ENCODE measurements at places on chromosomes 2 and 18.

GRCh38 chr18:666177-666576 lies 8.7 kb downstream of the TYMS start:
- no peak for DNase-seq

DNA sequence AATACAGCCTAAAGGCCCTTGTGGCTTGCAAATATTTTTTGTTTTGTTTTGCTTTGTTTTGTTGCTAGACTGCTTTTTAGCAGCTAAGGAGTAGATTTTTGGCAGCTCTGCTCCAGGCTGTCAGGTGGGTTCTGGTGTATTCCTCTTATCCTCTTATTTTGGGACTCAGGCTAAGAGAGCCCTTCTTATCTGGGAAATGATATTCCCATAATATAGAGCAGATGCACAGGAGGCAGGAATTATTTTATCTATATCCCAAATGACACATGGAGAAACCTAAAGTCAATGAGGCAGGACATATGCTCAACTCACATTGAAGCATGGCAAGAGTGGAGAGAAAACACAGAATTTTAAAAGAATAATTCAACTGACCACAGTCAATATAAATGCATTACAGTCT lies 369.6 kb downstream of the RIT2 start:
- no peak for DNase-seq

DNA sequence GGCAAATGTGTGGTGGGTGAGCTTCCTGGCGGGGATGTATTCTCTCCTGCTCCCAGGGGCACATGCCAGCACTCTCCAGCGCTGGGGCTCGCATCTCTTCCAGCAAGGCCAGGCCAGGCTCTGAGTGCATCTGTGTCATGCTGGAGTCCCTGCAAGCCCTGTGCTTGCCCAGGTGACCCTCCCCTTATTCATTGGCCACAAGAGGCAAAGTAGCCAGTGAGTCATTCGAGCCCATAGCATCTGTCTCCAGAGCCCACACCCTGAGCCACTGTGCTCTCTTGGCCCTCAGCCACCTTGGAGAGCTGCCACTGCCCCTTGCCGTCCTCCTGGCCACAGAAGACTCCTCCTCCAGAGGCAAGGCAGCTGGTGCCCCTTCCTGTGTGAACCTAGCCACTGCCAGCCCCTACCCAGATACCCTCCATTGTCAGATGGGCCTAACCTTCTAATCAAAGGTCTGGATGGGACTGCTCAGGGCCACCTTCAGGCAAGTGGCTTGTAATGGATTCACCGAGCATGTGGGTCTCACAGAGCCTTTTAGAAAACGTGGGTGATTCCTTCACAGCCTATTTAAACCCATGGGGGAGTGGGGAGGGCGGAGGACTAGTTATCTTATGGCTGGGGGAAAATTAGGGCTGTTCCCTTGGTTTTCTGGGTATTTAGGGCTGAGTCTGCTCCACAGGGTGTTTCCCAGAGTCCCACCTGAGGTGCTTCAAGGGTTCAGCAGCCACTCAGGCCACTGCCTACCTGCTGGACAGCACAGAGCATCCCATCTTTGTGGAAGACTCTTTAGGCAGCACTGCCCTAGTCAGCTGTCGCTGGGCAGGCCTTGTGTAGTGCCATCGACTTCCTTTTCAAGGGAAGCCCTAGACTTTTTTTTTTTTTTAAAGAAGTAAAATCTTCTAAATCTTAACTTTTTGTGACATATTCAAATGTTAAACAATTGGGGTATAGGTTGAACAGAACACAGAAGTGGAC lies 137.4 kb downstream of the ACOXL start:
- DNase-seq: no peak

DNA sequence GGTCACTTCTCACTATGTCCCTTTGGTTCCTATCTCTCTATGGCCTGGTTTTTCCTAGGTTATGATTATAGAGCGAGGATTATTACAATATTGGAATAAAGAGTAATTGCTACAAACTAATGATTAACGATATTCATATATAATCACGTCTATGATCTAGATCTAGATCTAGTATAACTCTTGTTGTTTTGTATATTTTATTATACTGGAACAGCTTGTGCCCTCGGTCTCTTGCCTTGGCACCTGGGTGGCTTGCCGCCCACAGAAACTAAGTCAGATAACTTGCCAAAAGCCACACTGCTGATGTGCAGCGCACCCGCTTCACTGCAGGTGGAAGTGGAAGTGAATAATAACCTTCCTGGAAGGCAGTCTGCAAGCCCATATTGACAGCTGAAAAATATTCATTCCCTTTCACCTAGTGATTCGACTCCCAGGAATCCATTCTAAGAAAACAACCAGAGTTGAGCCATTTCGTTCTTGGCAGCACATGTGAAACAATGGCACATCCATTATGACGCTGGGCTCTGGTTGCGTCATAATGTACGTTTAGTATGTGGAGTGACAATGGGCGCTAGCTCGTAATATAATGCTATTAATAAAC lies 725 bp upstream of the ANKRD53 start:
- no peak for DNase-seq

DNA sequence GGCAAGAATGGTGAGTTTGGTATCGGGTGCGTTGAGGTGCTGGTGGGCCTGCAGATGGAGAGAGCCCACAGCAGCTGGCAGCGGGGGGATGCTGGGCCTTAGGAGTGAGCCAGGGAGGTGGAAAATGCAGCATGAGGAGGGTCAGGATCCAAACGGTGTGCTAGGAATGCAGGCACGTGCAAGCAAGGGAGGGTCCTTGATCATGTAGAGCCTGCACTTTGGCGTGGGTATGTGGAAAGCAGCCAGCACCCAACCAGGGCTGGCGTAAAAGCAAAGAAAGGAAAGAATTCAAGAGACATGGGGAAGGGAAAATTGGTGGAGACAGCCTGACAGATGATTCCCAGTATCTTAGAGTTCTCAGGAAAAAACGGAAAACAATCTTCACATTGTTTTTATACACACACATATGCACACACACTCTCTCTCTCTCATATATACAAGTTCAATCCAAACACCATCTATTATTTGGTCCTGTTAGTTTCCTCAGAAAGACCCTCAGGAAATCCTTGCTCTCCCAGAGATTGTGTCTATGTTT lies 46.3 kb downstream of the LTBP1 start:
- DNase-seq: no peak

GRCh38 chr2:43199492-43200488 lies 26.6 kb downstream of the ZFP36L2 start:
- DNase-seq: no peak

DNA sequence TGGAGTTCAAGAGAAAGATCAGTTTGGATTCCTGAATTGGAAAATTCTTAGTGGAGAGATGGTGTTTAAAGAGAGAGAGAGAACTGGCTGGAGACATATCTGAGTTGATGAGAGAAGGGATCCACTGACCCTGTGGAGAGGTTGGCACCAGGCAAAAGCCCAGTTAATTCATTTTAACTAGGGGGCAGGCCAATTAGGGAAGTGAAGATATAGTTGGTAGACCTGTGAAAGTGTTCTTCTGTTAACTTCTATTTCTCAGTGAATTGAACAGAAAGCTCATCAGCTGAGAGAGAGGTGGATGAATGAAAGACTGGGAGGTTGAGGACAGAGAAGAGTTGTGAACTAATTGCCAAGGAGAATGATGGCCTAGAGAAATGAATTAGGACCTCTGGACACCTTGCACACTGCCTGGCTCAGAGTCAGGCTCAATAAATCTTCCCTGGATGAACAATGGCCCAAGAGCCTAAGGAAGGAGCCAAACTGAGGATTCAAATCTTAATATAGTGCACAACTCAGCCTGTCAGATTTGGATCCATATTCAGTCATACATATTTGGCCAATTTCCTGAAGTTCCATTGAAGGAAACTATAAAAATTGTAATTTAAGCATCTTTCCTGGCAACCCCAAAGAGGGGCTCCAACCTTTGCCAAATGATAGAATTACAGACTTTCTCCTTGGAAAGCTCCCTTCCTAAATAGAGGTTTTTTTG lies 82.2 kb upstream of the RMDN2 start:
- no peak for DNase-seq

- no peak for DNase-seq
Measured at GRCh38 chr2:222410534-222410933, 13.8 kb upstream of the SGPP2 start.

GRCh38 chr2:28415010-28415409 lies 22.4 kb downstream of the FOSL2 start:
- DNase-seq: no peak

GRCh38 chr2:48264627-48265026 lies 265.3 kb upstream of the STON1 start:
- no peak for DNase-seq

DNA sequence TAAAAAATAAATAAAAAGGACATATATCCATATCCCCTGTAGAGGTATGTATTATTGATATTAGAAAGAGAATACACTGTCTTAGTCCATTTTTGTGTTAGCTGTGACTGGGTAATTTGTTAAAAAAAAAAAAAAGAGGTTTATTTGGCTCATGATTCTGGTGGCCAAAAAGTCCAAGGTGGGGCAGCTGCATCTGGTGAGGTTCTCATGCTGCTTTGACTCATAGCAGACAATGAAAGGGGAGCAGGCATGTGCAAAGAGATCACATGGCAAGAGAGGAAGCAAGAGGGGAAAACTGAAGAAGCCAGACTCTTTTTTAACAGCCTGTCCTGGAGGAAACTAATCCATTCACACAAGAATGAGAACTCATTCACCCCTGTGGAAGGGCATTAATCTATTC lies 101.6 kb upstream of the MAP4K3 start:
- no peak for DNase-seq

GRCh38 chr2:152019732-152020131 lies 79.1 kb downstream of the CACNB4 start:
- no peak for DNase-seq

GRCh38 chr2:72222829-72223564 lies 75.3 kb upstream of the CYP26B1 start:
- DNase-seq: no peak

DNA sequence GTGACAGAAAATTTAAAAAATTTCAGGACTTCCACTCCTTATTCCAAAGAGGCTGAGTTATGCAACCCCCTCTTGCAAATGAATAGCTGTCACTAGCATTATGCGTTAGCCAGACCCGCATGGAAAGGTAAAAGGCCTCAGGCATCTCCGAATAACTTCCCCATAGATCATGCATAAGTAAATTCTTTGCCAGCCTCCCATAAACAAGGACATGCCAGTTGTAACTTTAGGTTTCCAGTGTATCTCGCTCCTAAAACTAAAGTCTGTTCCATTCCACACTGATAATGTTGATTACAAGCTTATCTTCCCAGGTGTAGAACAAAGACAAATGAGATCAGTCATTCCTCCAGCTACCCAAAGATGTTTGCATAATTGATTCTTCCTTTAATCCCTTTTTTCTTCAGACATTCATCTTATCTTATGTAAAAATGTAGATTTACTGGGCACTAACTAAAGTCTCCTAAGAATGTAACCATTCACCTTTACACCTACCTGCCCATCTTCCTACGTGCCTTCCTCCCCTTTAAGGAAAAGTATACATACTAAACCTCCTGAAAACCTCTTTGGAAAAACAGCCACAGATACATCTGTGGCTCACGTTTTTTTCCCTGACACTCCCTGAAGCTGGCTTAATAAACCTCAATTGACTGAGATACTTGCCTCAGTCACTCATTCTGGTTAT lies 13.6 kb upstream of the NFU1 start:
- DNase-seq: no peak

GRCh38 chr2:221495731-221496130 lies 76.4 kb downstream of the EPHA4 start:
- no peak for DNase-seq

GRCh38 chr2:17416884-17417391 lies 101.3 kb downstream of the RAD51AP2 start:
- no peak for DNase-seq

GRCh38 chr2:150526006-150526405 lies 38.5 kb upstream of the RND3 start:
- DNase-seq: no peak

DNA sequence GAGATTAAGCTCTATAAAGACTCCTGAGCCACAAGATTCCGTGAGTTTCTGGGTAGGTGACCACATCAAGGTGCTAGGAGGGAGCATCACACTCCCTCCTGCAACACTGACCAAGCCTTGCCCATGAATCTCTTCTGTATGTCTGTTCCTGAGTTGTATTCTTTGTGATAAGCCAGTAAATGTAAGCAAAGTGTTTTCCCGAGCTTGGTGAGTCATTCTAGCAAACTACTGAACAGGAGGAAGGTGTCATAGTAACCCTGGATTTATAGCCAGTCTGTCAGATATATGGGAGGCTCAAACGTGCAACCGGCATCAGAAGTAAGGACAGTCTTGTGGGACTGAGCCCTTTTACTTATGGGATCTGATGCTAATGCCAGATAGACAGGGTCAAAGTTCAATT lies 346.1 kb upstream of the KYNU start:
- no peak for DNase-seq

GRCh38 chr2:38104598-38104997 lies 28.6 kb upstream of the CYP1B1 start:
- no peak for DNase-seq

DNA sequence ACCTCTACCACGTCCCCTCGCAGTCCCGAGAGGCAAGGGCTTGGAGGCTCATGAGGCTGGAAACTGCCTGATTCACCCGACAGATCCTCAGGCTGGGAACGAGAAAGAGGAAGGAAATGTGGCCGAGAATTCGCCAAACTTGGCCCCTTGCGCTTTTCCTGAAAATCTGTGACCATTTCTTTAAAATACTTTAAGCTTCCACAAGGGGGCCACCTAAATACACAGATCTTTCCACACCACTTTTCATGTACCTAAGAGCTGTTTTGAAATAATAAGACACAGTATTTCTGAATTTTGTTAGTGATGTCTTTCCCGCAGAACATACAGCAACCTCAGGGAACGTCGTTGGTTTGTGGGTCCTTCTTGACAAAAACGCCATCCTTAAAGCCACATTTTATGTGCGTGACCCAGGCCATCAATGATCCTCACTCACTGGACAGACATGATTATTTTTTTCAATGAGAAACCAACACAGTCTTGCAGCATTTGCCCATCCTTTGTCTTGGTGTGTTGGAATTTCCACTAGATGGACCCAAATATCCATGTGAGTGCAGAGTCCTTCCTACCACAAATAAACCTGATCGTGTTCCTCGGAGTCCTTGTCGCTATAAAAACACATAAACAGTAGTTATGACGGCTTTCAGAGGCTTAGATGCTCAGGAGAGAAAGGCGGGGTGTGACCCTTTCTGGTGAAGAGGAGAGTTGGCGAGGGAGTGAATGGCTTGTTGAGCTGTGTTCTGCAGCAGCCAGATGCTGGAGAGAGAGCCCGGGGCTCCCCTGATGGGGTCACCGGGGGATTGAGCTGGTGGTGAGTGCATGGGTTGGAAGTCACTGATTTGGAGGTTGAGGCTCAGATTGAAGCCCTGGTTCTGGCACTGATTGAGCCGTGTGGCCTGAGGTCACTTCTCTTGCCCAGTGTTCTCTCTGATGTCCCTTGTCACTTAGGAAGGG lies 25.0 kb downstream of the DCDC2C start:
- DNase-seq: no peak

GRCh38 chr18:34928088-34928753 lies 113.0 kb upstream of the MAPRE2 start:
- no peak for DNase-seq

DNA sequence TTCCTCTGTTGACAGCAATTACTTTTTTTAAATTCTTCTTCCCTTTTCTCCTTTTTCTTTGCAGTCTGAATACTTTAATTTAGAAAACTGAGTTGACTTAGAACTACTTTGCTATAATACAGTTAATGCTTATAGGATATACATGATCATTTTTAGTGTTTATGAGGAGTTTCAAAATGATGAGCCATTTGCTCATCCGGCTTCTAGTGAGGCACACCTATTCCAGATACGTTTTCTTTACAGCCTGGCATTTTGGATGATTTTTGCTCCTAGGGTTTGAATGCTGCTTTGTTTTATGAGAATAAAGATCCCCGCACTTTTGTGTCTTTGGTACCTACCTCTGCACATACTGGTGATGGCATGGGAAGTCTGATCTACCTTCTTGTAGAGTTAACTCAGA lies 52.8 kb downstream of the EIF5B start:
- DNase-seq: no peak

GRCh38 chr18:67553437-67553836 lies 36.9 kb upstream of the DSEL start:
- no peak for DNase-seq
